ENCODE measurements at places on chromosomes 2 and 18. TPM values are rescaled to one million over a fixed set of nuclear protein-coding genes. Genes with fewer than 3 reads are reported as not detected.

- H3K27me3 ChIP-seq, result no peaks in the 10 kb centered on the region
- no peak overlapping the region for H3K4me3 ChIP-seq
- H3K4me1 ChIP-seq, result peaks cover 2% of the 10 kb centered on the region
- peaks cover 3% of the 10 kb centered on the region for H3K36me3 ChIP-seq
Observed at GRCh38 chr2:105655244-105655643, 89.5 kb upstream of the NCK2 start.

DNA sequence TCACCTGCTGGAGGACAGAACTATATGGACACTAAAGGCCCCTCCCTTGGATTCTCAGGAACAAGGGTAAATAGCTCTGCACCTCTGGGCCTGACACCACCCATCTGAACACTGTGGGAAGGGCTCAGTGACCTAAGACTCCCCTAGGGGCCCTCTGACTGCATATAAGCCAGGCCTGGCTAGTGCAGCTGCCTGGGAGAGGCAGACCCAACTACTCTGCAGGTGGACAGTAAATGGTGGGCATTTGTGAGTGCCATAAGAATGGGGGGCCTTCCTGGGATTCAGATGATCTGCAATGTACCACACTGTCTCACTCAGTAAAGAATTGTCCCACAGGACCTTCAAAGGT, 11.2 kb upstream of the WIPF1 start:
- peak overlapping the region; percentile 98 for H3K27ac ChIP-seq
- H3K27me3 ChIP-seq, result no peaks in the 10 kb centered on the region
- no peak for DNase-seq
- no peak overlapping the region for H3K4me3 ChIP-seq
- peaks cover 2% of the 10 kb centered on the region for H3K36me3 ChIP-seq

- H3K27ac ChIP-seq, result no peak overlapping the region
- H3K27me3 ChIP-seq, result no peaks in the 10 kb centered on the region
Observed at GRCh38 chr2:182240862-182241371, 185.9 kb downstream of the PDE1A start.

Gene LIMS2
- 7.7 TPM for total RNA-seq

- no peak overlapping the region for H3K4me3 ChIP-seq
- no peak overlapping the region for H3K27ac ChIP-seq
- peaks cover 63% of the 10 kb centered on the region for H3K27me3 ChIP-seq
- DNase-seq, result no peak
Observed at GRCh38 chr2:29448096-29448688, 333.0 kb downstream of the CLIP4 start.

Gene MYO5B
- 0.12 TPM for total RNA-seq
